ENCODE measurements at places on chromosomes 6 and 20.

GRCh38 chr6:109192865-109193264, 97.6 kb downstream of the CEP57L1 start:
- peaks cover 4% of the 10 kb centered on the region for H3K27me3 ChIP-seq
- no peaks in the 10 kb centered on the region for H3K4me1 ChIP-seq
- H3K36me3 ChIP-seq = peaks cover 6% of the 10 kb centered on the region
- DNase-seq = no peak

DNA sequence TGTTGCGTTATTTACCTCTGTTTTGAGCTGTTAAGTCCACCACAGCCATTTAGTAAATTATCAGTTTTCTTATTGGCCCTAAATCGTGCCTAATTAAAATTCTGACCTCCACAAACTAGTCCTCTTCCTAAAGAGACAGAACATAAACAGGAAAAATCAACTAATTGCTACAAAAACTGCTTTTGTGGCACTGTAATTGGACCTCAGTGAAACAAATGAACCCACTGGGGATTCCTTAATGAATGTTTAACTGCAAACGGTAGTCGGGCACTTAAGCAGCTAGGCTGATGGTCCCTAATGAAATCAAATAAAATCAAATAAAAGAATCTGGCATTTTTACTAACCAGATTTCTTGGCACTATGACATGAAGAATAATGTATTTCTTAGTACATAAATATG, 513.4 kb upstream of the SLC35B3 start:
- H3K4me3 ChIP-seq = no peak overlapping the region
- H3K36me3 ChIP-seq = no peaks in the 10 kb centered on the region
- H3K27me3 ChIP-seq = no peaks in the 10 kb centered on the region
- DNase-seq = no peak
- H3K27ac ChIP-seq = no peak overlapping the region

DNA sequence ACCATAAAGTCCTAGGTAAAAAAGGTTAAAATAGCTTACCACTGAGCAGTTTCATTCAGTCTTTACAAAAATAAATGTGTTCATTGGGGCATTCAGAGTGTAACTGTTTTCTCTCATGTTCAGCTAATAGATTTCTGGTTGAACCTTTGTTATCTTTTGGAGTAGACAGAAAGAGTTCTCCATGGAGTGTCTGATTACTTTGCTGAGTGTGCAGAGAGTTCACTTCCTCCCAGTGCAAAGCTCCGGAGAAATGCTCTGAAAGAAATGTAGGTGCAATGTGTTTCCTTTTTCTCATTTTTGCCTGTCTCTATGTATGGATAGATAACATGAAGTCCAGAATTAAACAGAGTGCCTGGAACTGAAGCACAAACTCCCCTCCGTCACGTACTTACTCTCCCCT, 52.6 kb downstream of the JAG1 start:
- no peak overlapping the region for H3K27ac ChIP-seq
- no peaks in the 10 kb centered on the region for H3K27me3 ChIP-seq
- DNase-seq = no peak
- H3K36me3 ChIP-seq = peaks cover 2% of the 10 kb centered on the region
- H3K4me1 ChIP-seq = no peaks in the 10 kb centered on the region
- H3K4me3 ChIP-seq = no peak overlapping the region

- peak overlapping the region; percentile 28 for H3K4me3 ChIP-seq
- H3K36me3 ChIP-seq = peaks cover 11% of the 10 kb centered on the region
- peak overlapping the region; percentile 73 for H3K27ac ChIP-seq
- H3K27me3 ChIP-seq = no peaks in the 10 kb centered on the region
Measured at GRCh38 chr6:161080263-161080970, 88.8 kb downstream of the MAP3K4 start.

- DNase-seq = no peak
- peaks cover 3% of the 10 kb centered on the region for H3K27me3 ChIP-seq
- no peaks in the 10 kb centered on the region for H3K36me3 ChIP-seq
Measured at GRCh38 chr6:44036699-44037101, 90.6 kb downstream of the MRPL14 start.

DNA sequence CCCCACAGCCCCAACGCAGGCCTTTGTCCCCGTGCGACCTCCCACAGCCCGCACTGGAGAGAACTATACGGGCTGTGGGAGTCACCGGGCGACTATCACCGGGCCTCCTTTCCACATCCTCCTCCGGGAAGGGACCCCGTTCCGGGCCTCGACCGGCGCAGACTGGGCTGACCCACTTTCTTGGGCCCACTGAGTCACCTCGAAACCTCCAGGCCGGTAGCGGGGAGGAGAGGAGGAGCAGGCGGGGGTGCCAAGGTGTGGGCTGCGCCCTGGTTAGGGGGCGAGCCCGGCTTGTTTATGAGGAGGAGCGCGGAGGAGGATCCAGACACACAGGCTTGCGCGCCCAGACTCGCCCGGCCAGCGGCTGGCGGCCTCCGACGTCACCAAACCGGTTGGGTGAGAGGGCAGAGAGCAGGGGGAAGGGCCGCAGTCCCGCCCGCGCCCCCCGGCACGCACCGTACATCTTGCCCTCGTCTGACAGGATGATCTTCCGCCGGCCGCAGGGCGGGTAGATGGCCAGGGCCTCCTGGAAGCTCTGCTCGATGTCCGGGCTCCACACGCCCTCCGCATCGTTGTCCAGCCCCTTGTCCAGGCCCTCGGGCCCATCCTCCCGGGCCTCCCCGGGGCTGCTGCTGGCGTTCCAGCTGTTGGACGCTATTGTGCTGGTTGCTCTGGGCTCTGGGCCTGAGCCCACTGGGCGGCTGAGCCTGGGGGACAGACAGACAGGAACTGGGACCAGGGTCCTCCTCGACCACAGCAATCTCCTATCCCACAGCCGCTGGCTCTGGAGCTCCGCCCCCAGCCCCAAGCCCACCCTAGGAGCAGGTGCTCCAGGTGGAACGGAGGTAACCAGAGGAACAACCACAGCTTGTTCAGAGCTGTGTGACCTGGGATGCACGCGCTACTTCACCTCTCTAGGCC, 10.6 kb downstream of the TEAD3 start:
- no peak overlapping the region for H3K4me3 ChIP-seq
- DNase-seq = no peak
- H3K27ac ChIP-seq = no peak overlapping the region
- H3K27me3 ChIP-seq = peaks cover 2% of the 10 kb centered on the region
- no peaks in the 10 kb centered on the region for H3K4me1 ChIP-seq

Data from activated T-helper 1 cell treated with anti-CD3 and anti-CD28 coated beads, Interleukin-12 subunit alpha, Interleukin-12 subunit beta, Interleukin-2, Interleukin-4 antibody, amounts not matched to agents 30 ng/mL and 10 ng/mL and 1 ng/mL, durations not matched to agents 14 hours and 24 hours and 36 hours (primary cell).